ENCODE measurements at places on chromosomes 5 and 9.

- DNase-seq, result no peak
Observed at GRCh38 chr5:142677198-142677597, 8.7 kb downstream of the FGF1 start.

DNA sequence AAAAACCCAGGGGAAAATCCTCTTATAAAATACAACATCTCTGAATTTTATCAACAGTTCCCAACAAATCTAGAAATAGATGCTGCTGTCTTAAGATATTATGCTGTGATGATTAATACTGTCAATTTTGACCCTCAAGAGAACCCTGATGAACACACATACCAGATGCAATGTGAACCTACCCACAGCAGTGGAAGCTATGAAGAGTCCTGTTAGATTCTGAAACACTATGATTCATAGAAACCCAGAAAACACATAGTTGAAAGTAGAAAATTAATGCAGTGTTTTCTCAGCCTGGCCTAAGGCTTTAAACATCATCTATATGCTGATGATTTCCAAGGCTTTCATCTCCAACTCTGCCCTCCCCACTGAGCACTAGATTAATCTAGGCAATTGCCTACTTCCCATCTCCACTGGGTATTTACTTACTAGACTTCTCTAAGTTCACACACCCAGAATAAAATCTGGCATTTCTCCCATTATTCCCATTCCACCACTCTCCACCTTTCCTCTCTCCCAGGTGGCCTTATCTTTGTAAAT lies 296.2 kb downstream of the CTNND2 start:
- DNase-seq, result no peak

- no peak for DNase-seq
Observed at GRCh38 chr9:87343816-87344430, 153.7 kb upstream of the DAPK1 start.

- peak; percentile 14 for DNase-seq
Observed at GRCh38 chr5:138470322-138471051, 5.2 kb downstream of the EGR1 start.

- no peak for DNase-seq
Observed at GRCh38 chr5:64822320-64822719, 53.6 kb downstream of the CWC27 start.

- no peak for DNase-seq
Observed at GRCh38 chr5:72624641-72625236, 117.5 kb upstream of the ZNF366 start.

DNA sequence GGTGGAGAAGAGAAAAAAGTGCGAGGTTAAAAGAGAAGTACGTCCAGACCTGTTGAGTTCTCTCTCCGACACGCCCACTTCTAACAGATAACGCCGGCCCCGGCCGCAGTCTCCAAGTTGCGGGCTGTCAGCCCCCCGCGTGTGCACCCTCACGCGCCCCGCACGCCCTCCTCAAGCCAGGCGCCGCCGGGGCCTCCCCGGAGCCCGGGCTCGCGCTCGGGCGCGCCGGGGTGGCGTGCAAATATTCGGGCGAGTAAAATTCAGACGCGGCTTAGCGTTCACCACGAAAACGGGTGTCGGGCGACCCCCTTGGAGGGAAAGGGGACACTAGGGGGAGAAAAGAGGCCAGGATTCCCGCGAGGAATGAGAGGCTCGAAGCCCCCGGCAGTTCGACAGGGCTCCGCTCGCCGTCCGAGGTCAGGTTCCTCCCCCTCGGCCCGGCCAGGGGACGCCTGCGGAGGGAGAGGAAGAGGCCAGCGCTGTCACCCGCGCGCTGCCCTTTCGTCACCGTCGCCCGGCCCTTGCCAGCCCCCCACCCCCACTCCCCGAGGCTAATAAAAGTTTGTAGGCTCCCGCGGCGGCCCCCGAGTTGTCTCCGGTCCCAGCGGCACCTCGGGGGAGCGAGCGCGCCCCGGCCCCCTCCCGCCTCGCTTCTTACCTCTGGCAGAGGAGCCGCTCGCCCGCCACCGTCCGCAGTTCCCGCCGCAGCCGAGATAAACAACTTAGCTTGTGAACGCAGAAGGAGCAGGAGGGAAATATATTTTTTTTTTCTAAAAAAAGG lies 743 bp downstream of the NR3C1 start:
- peak; percentile 87 for DNase-seq

DNA sequence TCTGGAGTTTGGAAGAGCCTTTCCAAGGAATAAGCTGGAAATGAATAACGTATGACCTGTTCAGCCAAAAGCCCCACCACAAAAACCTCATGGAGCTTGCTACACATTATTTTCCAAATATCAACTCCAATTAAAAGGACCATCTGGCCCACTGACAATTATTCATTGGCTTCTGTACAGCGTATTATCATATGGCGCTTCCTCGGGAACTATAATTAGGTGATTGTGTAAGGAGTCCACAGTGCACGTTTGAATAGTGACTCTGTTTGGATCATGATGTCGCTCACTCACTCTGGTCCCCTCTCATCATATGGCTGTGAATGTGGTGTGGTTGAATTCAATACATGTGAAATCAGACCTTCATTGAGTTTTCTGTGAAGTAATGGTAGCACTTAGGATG lies 52.1 kb downstream of the GDNF start:
- DNase-seq, result no peak

- DNase-seq, result no peak
Observed at GRCh38 chr9:22098643-22099332, 89.7 kb upstream of the CDKN2B start.

DNA sequence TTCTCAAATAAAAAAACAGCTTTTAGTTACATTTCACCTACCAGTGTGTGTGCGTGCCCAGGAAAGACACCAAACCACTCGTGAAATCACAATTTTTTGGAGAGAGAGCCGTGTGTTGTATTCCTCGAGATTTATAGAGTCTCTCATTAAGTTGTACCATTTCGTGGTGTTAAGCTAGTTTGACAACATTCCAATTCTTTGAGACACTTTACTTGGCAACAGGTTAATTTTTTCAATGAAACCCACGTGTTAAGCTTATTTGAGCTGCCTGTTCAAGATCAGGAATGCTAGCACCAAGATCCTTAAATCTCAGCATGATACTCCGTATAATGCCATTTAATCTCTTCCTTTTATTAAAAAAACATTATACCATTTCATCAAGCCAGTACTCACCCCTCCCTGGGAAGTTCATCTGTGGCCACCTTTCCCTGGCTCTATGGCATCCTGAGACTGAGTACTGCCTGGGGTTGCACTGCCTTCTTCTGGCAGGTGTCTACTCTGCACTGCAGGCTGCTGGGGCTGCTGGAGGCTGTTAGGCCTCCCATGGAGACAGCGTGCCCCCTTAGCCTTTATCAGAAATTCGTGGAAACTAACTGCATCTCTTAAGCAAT lies 143.7 kb downstream of the ARHGAP26 start:
- no peak for DNase-seq

- DNase-seq, result no peak
Observed at GRCh38 chr5:34677428-34677827, 21.3 kb downstream of the RAI14 start.

GRCh38 chr5:34775886-34776285 lies 63.1 kb upstream of the TTC23L start:
- DNase-seq, result no peak

DNA sequence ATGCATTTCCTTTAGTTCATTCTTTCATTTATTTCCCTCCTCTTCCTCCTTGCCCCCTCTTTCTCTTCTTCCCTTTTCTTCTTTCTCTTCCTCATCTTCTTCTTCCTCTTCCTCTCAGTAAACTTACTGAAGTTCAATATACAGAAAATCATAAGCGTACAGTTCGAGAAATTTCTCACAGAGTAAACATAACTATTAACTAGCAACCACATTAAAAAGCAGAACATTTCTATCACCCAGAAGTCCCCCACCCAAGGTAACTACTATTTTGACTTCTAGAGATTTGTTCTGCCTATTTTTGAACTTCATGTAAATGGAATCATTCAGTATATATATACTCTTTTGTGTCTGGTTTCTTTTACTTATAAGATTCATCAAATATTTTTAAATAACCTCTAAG lies 48.2 kb downstream of the TNFAIP8 start:
- DNase-seq, result no peak

DNA sequence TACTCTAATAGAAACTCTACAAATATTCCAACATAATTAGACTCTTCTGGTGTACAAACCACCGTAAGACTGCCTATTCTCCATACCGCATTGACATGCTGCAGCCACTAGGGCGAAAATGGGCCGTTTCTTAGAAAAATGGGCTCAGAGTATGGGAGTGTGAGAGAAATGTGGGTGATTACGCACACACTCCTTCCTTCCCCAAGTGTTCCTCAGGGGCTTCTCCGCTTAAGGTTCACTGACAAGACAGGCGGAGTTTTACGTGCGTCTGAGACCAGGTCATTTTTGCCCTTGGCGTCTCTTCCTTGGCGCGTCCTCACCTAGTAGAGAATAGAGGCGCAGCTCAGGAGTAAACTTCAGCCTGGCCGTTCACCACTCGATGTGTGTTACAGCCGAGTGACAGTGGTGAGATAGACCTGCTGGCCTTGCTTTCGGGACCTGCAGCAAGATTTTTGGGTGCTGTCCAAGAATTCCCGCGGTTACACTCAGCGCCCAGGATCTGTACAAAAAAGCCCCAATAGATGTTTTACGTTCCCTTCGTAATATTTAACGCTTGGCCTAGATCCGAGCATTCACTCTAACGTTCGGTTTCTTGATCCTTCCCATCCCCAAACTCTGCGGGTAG lies 1.8 kb upstream of the NTRK2 start:
- DNase-seq, result no peak

GRCh38 chr5:44385291-44385900 lies 3.8 kb downstream of the FGF10 start:
- no peak for DNase-seq

DNA sequence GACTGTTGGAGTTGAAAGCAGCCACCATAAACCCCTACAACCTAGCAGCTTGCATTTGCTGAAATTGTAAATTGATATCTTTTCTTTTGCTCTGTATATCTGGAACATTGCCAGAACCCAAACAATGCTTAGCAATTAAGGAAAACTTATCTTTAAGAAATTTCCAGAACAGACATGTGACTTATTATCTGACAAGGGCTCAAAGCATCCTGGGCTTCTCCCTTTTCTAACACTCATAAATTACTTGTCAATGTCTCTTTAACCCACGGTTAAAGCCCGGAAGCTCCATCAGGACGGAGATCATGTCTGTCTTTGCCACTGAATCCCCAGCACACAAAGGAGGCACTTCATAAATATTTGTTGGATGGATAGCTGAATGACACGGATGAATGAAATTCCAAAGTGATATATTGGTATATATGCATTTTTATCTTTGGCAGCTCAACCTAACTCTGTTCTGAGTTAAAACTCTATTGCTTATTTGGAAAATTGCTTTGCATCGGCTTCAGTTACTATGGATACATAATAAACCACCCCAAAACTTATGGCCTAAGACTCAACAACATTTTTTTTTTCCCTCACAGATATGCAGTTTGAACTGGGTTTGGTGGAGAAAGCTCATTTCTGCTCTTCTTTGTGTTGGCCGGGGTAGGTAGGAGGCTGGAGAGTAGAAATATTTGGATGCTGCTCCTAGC lies 103.1 kb upstream of the CLINT1 start:
- DNase-seq, result no peak

DNA sequence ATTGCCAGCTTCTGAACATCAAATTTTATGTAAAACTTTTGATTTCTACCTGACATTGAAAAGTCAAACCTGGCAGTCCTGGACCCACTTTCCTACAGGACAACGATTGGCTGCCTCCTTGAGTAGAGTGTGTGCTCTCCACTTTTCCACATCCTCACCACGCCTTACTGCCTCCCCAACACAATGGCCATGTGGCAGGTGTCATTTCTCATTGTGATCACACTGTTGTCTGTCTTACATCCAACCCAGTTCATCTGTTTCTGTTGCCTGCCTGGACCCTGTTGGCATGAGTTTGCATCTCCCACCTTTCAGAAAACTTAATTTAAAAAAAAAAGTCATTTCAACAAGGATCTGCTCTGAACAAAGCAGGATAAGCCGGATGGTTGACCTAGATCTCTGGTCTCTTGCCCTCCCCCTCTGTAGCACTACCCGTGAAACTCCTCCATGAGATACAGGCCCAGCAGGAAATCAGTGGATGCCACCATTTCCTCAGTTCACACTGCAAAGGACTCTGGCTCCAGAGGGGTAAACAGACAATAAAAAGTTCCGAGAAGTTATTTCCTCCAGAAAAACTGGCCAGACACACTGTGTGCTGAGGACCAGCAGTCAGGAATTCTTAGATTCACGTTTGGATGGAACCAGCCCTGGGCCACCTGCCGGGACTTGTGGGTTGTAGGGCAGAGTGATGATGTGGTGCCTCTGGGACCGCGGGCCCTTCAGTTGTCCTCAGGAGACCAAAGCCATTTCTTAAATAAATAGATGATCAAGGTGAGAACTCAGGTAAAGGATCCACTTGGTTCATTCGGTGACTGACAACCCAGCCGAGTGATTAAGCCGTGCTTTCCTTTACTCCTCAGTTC lies 48.6 kb downstream of the AMBP start:
- no peak for DNase-seq

GRCh38 chr9:78035383-78035993 lies 3.9 kb upstream of the GNAQ start:
- DNase-seq, result peak; percentile 89

GRCh38 chr9:14678776-14679175 lies 14.5 kb downstream of the ZDHHC21 start:
- no peak for DNase-seq

- no peak for DNase-seq
Observed at GRCh38 chr9:107190061-107190935, 92.8 kb upstream of the RAD23B start.

DNA sequence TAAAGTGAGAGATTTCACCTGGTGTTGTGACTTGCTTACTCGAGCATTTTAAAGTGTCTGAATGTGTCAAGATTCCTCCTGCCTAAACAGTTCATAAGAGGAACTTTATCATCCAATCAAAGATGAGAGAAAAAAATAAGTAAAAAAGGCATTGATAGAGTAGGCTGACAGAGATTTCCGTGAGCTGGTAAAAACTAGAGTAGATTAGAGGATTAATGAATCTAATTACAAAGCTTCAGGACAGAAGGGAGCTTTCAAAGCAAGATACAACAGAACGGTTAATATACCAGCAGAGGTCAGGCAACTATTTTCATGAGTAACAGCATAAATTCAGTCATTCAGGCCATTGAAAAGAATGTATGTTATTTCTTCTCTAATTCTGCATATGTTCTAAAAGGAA lies 91.5 kb downstream of the ADAMTS6 start:
- DNase-seq, result no peak

- DNase-seq, result no peak
Observed at GRCh38 chr5:75310212-75310611, 26.8 kb upstream of the HMGCR start.

DNA sequence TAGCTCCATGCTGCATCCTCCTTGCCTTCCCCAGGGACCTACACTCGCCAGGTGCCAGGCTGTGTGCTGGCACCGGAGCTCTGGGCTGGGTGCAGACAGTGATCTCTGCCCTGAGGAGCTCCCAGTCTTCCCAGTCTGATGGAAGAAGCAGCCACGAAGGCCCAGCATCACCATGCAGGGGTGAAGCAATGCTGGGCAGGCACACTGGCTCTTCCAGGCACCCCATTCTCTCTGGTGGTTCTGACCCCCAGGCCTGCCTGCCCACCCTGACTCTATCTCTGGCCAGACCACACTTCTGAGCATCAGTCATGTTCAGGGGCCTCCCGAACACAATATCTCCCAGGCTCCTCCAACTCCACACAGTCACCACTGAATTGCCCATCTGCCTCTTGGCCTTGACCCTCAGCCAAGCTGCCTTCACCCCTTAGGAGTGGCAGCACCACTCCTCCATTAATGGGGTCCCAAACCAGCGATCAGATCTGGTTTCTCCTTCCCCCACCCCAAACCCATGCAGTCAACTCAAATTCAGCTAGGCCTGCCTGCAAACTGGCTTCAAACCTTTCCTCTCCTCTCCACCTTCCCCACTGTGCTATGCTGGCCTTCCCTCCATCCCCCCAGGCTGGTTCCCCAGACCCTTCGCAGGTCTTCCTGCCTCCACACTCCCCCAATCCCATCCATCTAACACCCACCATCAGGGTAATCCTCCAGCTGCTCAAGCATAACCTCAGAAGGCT lies 102.7 kb upstream of the MVB12B start:
- no peak for DNase-seq
